DMS53 (cell line): ENCODE measurements at places on chromosomes 16 and 17.
A peak's percentile ranks its signal among the peaks of the same experiment; 100 is the strongest.

GRCh38 chr17:74862108-74862901, 2.6 kb upstream of the GRIN2C start:
- peak; percentile 68 for DNase-seq

DNA sequence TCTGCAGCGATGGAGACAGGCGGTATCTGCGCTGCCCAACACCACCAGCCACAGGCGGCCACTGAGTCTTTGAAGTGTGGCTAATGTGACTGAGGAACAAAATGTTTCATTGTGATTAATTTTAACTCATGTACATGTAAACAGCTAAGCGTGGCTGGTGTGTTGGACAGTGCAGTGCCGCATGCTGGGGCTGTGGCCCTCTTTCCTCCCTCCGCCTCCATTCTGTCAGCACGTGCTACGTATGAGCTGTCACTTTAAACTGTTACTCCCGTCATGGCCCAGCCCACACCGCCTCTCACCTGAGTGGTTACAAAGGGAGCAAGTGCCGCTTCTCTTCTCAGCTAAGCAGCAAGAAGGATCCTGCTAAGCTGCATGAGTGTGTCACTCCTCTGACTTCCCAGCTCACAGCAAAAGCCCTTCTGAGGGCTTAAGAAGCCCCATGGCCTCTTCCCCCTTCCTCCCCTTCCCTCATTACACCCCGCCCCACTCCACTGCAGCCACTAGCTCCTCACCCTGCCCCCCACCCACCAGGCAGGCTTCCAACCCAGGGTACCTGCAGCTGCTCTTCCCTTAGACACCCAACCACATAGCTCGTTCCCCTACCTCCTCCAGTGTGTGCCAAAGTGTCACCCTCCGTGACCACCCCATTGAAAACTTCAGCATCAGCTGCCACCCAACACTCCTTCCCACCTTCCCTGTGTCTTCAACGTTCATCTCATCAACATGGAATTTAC, 15.0 kb downstream of the HASPIN start:
- DNase-seq: peak; percentile 82

- DNase-seq: peak; percentile 54
These were observed 398 bp downstream of the LGALS9 start for GRCh38 chr17:27631411-27631760.

GRCh38 chr17:30831257-30831656, 509 bp upstream of the ATAD5 start:
- DNase-seq: peak; percentile 52

- no peak for DNase-seq
These were observed 38.9 kb upstream of the RPL38 start for GRCh38 chr17:74164446-74165045.

DNA sequence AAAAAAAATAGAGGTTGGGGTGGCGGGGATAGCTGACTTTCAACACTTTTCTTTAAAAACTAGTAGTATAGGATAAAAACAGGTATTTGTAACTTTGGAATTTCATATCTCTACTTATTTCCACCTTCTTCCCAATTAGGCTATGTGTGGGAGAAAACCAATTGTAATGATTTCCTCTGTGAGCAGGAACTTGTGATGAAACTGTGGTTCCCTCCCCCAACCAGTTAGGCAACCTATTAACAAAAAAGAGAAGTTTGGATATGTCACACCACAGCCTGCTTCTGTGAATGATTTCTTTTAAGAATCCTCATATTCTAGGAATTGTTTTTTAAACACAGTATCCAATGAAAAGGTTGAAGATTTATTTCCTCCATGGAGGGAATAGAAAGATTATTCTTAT, 1.9 kb downstream of the IGSF6 start:
- no peak for DNase-seq

GRCh38 chr16:28155293-28155692, 56.5 kb downstream of the XPO6 start:
- peak; percentile 71 for DNase-seq

DNA sequence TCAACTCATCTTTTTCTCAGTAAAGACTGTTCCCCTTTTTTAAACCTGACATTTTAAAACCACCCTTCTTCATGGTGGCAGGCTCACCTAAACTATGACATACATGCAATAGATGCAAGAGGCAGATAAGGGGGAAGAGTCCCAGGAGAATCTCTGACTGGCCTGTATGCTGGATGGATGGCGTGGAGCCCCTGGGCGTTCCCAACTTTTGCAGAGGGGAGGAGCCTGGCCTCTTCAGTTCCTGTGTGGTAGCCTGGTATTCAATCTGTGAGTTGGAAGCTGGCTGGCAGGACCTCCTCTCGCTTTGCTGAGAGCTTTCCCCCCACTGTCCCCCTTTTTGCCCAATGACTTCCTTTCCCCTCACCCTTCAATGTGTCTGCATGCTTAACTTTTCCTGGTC, 217.6 kb upstream of the CA10 start:
- DNase-seq: no peak

- no peak for DNase-seq
These were observed 243.0 kb upstream of the RPL38 start for GRCh38 chr17:73960469-73960868.
